ENCODE measurements at places on chromosomes 1 and 21.

DNA sequence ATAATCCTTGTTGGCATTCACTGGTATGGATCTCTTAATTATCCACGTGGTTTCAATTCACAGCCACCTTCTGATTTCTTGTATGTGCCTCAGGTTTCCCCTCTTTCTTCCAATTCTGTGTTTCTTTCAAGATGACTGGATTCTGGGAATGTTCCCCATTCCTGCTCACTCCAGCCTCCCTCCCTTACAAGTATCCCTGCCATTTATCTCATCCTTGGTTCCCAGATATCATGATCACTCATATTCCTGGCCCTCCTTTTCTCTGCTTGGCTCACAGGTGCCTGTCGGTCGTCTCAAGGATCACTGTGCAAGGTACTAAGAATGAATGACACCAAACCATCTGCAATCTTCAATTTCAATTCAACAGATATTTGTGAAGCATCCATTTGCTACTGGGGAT lies 279.2 kb downstream of the ASTN1 start:
- DNase-seq, result no peak

GRCh38 chr1:117537291-117537920 lies 68.4 kb upstream of the TENT5C start:
- no peak for DNase-seq

GRCh38 chr1:170593173-170594011 lies 61.4 kb downstream of the GORAB start:
- no peak for DNase-seq

- no peak for DNase-seq
Observed at GRCh38 chr21:37944496-37944895, 28.2 kb upstream of the KCNJ6 start.

DNA sequence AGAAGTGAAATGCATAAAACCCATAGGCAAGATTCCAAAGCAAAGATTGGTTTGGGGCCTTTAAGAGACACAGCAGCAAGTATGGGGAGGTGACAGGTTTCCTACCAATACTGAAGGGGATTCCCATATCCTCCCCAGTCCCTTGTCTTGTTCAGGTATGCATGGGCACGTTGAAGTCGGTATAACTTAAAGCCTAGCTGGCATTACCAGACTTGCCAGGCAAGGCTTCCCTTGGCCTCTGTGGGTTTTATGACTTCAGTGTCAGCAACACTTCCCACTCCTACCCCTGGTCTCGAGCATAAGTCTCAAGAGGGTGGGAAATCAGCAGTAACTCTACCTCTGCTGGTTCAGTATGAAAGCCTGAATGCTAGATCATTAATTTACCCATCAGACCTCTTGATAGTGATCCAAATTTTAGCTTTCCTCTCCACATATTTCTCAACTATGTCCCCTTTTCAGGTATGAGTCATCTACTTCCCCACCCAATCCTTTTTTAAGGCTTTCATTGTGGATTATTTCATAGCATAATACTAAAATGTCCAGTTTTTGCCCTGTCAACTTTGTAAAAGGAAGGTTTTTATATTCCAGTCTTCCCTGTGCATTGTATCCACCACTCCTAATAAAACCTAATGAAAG lies 6.8 kb downstream of the CYP4X1 start:
- DNase-seq, result no peak

All from stimulated activated CD4-positive, alpha-beta T cell treated with anti-CD3 and anti-CD28 coated beads, Interleukin-15, amount 100 ng/mL, for 24 hours (primary cell).